ENCODE measurements at places on chromosomes 7 and 10.

GRCh38 chr7:114922026-114922651 lies at the start of gene MDFIC:
Gene MDFIC (plus strand): TSS chr7:114922094. CDS start chr7:114923034, 940 bp downstream.
- DNase-seq = peak; percentile 79

GRCh38 chr10:10515479-10516204 lies 502.0 kb upstream of the CELF2 start:
- DNase-seq = no peak

- no peak for DNase-seq
Measured at GRCh38 chr10:71842422-71842821, 8.6 kb downstream of the PSAP start.

DNA sequence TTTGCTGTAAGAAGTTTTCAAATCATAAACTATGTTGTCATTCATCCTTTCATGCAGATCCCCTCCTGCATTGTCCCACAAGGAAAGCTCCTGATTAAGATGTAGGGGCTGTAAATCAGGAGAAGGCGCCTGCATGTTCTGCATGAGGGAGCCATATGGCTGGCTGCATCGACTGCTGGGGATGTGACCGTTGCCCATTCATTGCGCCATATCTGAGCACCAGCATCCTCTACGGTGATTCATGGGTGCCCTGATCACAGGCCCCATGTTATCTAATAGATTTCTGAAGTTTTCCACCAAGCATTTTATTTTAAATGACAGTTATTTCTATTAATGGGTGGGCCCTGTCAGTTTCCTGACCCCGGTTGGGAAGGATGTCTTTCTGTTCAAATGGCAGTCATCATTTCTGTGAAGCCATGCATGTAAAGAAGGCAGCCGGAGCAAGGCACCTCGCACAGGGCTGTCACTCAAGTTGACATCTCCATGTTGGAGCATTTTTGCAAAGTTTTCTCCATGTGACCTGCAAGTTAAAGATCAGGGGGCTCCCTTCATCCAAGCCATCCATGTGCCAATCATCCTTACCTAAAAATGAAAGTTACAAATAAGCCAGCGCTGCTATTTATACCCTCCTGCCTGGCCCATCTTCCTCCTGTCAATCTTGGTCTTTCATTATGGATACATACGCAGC lies 128.8 kb downstream of the TEX36 start:
- no peak for DNase-seq

GRCh38 chr7:3439333-3440030 lies 138.4 kb downstream of the SDK1 start:
- DNase-seq = peak; percentile 95

DNA sequence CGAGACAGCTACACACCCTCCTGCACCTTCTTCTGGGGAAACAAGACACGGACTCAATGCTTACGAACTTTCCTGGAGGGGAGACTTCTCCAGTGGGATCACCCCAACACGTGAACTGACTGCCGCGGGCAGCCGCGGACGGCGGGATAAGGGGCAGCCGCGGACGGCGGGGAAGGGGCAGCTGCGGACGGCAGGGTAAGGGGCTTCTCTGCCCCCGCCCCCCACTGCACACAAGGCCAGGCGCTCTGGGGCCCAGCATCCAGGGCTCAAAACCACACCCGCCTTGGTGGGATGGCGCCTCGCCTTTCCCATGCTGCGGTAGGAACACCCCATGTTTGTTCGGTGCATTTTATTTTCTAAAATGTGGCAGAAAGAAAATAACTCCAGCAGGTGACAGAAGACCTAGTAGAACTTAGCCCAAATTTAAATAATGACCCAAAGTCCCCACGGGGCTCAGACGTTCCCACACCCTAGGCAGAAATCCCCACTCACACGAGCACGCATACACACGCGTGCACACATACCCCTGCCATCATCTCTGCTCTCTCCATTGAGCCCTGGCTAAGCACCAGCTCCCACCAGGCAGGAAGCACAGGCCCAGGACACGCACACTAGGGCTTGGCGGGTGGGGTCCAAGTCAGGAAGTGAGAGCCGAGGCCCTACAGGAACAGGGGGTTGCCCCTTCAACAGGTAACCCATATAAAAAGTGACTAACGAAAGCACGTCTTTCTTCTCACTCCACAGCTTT lies 26.6 kb upstream of the GPR146 start:
- DNase-seq = no peak

DNA sequence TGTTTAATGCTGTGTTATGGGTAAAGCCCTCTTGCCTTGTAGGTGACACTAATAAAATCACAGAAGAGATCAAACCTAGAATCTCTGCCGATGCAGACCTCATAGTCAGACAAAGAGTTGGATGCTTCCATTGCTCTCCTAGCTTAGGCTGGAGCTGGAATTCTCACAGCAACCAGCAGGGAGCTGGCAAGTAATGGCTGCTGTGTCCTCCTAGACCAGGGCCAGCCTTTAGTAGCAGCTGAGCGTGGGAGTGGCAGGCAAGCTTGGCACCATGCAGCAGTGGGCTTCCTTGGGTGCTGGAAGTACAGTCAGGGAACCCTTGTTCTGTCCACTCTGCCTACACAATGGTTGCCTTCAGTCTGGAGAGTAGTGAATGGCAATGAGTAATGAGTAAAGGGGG lies 598.3 kb upstream of the GALNT17 start:
- no peak for DNase-seq

- DNase-seq = no peak
Measured at GRCh38 chr10:71421075-71421434, 24.3 kb downstream of the CDH23 start.

DNA sequence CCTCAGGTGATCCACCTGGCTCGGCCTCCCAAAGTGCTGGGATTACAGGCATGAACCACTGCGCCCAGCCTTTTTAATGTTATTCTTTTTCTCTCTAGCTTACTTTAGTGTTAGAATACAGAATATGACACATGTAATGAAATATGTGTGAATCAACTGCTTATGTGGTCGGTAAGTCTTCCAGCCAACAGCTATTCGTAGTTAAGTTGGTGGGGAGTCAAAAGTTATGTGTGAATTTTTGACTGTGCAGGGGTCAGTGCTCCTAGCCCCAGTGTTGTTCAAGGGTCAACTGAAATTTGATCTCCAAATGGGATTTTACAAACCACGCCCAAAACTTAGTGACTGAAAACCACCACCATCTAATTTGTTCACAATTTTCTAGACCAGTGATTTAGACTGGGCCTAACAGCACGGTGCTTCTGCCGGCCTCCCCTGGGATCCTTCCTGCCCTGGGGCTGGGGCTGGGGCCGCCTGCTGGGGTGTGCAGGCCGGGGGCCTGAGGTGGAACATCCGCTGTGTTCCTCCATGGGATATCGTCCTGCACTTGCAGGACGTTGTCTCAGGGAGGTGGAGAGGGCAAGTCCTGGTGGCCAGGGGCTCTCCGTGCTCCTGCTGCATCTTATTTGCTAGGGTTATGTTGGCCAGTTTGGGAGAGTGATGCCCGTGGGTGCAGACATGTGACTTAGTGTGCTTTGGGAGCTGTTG lies 24.5 kb upstream of the GRB10 start:
- peak; percentile 42 for DNase-seq

DNA sequence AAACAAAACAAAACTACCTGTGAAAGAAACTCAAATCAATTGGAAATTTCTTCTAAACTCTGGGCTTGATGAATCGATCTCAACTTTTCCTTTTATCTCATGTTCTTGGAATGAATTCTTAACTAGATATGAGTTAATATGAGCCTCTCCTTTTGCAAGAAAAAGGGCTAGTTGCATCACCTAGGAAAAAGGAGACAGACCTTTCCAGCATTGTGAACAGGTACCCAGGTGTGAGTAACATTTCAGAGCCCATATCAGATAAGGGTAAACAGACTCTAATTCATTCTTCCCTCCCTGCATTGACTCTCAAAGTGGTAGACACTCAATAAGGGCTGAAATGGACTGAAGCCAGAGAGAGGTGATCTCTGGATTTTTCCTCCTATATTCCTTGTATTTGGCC lies 103.8 kb upstream of the AGR3 start:
- DNase-seq = no peak

- DNase-seq = no peak
Measured at GRCh38 chr10:111739125-111739873, 444.3 kb downstream of the GPAM start.

DNA sequence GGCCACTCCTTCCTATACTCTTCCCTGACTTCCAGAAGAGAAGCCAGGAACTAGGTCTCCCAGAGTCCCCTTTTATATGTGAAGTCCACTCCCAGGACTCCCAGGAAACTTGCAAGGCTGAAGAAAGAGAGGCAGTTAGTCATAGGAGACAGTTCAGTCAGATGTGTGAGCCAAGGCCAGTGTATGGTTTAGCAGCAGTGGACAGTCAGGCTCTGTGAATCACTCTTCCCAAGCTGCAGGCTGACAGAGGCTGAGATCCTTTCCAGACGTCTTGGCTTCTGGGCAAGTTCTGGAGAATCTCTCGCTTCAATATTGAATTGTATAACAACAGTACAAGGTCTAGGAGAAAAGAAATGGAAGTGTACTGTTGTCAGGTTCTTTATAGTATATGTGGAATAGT lies 26.9 kb downstream of the BLVRA start:
- DNase-seq = peak; percentile 80

DNA sequence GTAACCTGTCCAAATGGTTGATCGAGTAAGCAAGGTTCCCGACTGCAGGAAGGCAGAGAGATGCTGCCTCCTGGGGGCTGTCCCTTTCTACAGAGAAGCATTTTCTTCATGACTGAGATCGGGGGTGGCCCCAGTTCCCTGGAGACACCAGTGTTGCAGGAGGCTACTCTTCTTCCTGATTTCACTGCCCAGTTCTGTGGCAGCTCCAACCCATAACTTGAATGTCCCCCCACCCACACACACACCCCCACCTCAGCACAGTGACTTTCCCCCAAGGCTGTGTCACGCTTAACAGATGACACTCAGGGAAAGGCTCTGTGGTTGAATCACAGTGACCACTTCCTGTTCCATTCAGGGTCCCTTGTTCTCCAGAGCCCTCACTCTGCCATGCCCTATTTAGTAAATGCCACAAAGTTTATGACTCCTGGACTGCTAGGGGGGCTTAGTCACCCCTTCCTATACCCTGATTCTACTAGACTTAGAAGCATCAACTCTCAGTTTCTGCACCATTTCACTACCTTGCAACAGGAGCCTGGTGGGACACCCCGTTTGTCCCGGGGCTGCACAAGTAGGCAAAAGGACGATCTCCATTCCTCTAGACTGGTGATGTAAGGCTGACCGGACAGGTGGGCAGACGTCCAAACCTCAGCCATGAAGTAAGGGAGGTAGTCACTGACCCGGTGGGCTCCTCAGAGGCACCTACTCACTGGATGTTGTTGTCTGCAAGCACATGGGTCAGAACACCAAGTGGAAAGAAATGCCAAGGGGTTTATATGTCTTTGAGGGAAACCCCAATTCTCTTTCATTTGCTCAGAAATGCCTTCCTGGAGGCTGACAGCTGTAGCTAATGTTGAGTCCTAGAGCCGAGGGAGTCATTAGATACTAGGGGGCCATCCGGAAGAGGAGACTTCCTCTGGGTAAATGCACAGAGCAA lies 31.3 kb upstream of the SMC3 start:
- peak; percentile 84 for DNase-seq

DNA sequence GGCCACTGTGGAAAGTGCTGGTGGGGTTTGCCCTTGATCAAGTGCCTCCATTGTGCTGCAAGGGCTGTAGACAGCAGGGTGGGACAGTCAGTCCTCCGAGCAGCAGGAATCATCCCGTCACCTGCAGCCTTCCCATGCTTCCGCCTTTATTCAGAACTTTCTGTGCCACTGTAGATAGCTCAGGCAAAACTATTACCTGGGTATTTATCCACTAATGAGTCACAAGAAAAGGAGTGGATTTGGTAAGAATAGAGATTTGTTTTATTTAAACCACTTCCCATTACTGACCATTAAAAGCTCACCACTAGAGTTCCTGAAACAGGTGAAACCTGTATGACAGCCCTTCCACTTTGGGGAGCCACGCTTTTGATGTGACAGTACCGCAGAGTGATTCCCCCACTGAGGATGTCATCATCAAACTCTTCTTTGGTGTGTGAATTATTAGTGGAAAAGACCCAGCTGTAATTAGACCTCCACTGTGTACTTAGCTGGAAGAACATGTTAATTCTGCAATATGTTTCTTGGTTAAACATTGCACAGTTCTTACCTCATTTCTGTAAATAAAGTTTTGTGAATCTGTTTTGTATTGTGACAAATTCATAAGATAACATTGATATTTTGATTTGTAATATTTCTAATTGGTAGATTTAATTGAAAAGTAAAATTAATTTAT lies 208.8 kb downstream of the MLLT10 start:
- DNase-seq = no peak

Data from fibroblast of skin of right biceps (primary cell).